ENCODE measurements at places on chromosomes 6 and 20.

DNA sequence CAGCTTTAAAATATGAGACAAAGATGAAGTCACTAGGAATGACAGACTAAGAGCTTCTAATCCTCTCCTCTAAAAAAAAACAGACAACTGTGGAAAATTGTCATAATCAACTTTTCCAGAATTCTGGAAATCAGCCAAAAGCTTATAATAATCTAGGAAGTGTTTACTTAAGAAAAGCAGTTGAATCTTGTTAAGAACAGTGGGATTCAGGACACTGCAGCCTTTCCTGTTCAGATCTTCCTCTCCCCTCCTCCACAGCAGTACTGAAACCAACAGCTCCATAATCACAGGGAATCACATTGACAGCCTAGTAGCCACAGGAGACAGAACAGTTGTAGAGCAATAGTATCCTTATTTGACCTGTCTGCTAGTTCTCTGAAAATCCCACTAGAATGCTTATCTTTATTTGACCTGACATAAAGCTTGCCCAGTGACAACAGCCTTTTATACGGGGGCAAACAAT is 41.6 kb downstream of the IBTK start:
- DNase-seq = no peak

- no peak for DNase-seq
Observed at GRCh38 chr6:157895585-157895984, 72.5 kb downstream of the SNX9 start.

GRCh38 chr6:144898052-144898689 is 613.0 kb downstream of the UTRN start:
- DNase-seq = no peak

DNA sequence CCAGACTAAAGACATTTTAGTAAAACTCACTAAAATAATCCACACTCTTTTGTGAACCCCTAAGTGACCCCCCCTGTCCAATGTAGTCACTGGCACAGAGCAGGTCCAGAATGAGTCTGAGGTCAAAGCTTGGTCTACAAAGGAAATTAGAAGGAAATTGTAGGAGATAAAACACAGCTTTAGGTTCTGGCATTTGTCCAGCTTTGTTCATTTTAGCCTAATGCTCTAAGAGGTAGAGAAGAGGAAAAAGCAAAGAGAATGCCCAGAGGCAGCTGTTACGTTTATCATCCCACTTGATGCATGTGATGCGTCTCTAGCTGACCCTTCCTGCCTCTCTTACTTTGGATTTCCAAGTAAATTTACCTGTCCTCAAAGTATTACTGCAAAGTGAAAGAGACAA is 62.5 kb downstream of the CNKSR3 start:
- DNase-seq = no peak

DNA sequence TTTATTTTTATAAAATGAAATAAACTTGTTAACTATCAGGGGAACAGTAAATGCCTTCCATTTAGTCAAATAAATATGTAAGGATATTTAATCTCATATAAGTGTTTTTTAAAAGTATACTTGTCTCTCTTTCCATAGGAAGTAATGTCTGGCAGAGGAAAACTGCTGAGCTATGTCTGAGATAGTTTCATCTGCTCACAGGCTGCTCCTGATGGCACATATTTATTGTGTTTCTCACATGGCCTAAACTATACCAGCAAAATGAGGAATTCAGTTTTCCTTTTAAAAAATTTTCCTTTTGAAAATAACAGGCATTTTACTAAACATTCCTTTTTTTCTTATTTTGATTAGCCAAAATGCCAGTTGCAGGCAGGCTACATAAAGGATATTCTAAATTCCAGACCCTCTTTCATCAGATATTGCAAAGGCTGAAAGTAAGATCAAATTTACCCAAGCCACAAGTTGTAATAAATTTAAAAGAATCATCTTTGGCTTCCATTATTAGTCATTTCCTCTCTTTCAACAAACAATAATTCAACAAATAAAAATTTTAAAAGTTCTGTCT is 60.1 kb upstream of the RNF146 start:
- DNase-seq = no peak

- no peak for DNase-seq
Observed at GRCh38 chr6:113881478-113881980, 24.4 kb downstream of the MARCKS start.

DNA sequence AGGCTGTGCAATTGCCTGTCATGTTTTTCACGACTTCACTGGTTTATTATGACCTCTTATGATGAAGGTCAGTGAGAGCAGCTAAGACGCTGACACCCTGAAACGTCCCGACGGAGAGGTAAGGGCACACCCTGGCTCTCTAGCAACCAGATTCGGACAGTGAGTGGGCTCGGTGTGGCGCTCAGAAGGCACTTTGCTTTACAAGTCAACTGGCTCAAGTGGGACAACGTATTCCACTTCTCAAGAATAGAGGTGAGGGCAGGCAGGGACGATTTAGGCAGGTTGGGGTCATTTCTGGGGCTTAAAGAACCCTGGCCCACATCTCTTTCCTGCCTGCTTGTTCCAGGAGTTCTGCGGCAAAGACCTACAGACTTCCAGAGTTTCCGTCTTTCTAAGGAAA is 18.2 kb downstream of the RNASET2 start:
- DNase-seq = no peak

DNA sequence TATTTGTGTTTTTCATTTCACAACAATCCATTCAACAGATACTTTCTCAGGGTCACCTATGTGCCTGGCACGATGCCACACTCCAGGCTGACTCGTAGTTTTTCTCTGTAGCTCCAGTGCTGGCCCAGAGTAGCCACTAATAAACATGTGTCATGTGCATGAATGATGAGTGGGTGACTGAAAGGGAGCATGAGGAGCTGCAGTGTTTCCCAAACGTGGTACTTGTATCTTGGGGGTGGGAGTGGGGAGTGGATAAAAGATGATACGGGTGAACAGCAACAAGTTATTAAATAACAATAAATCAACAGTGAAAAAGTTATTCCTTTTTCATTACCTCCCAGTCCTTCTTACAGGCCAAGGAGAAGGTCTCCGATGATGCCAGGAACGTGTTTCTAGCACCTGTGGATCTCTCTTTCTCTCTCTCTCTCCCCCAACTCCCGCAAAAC is 17.1 kb downstream of the SRXN1 start:
- no peak for DNase-seq

GRCh38 chr6:151614630-151615029 is 120.8 kb downstream of the CCDC170 start:
- DNase-seq = no peak

GRCh38 chr6:74366634-74367033 is 670.6 kb downstream of the CD109 start:
- no peak for DNase-seq

- DNase-seq = no peak
Observed at GRCh38 chr20:63309261-63310071, 16.5 kb downstream of the COL20A1 start.

- no peak for DNase-seq
Observed at GRCh38 chr6:22249711-22250350, 47.0 kb downstream of the PRL start.
